ENCODE measurements at places on chromosomes 5 and 9.

DNA sequence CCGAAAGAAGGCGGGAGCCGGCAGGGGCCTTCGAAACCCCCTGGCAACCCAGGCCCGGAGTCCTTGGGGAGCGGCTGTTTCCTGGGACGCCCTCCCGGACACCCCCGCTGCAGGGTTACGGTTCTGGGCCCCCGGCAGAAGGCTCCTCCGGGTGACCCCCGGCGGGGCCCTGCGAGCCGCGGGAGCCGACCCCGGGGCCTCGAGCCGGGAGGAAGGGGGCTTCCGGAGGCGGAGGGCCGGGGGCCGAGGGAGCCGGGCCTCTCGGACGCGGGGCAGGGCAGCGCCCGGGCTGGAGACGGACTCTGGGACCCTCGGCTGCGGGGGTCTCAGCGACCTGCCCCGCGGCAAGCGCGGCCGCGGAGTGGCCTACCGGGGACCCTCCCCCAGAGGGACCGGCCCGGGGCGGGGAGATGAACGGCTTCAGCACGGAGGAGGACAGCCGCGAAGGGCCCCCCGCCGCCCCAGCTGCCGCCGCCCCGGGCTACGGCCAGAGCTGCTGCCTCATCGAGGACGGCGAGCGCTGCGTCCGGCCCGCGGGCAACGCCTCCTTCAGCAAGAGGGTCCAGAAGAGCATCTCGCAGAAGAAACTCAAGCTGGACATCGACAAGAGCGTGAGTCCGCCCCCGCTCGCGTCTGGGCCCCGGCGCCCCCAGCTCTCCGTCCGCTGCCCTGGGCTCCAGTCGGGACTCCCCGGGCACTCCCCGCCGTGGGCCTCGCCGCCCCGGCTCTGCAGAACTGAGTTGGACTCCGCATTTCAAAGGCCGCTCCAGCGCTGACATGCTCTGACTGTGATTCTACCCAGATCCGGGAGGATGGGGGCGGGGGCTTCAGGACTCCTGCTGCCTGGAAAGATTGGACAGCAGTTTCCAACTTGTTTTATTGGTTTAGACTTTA, 645 bp downstream of the SAP30L start:
- peak; percentile 68 for DNase-seq

DNA sequence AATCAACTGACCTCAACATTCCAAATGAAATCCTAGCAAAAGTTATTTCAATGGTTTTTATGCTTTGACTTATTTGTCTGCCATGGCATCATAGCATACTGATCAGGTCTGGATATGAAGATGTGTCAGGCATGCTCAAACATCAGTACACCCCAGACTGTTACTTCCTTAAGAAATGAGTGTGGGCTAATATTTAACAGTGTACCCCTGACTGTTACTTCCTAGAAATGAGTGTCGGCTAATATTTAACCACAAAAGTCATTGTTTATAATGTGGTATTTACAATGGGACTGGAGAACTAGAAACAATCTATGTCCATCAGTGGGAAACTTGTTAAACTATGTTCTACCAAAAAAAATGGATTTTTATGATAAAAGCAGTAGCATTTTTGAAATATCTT, 38.1 kb upstream of the HNRNPA0 start:
- no peak for DNase-seq

GRCh38 chr5:112625689-112626438, 111.8 kb upstream of the APC start:
- no peak for DNase-seq

- no peak for DNase-seq
Observed at GRCh38 chr9:136900556-136900955, 14.2 kb downstream of the TRAF2 start.

GRCh38 chr5:122173474-122174415, 44.4 kb downstream of the ZNF474 start:
- no peak for DNase-seq

DNA sequence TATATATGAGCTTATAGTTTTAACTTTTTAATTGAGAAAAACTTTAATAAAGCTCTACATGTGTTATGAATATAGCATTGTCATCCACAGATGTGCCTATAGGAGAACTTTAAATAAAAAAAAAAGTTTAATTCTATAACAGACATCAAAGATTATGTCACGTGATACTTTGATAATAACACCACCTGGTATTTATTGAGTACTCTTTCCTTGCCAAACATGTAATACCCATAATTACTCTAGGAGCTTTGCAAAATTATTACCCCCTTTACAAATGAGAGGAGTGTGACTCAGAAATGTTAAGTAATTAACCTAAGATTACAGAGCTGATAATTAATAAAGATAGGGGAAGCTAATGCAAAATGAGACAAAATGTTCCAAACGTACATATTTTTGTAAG, 43.0 kb downstream of the ITGA2 start:
- DNase-seq: no peak

GRCh38 chr5:150633429-150633828, 7.0 kb upstream of the SYNPO start:
- DNase-seq: no peak

DNA sequence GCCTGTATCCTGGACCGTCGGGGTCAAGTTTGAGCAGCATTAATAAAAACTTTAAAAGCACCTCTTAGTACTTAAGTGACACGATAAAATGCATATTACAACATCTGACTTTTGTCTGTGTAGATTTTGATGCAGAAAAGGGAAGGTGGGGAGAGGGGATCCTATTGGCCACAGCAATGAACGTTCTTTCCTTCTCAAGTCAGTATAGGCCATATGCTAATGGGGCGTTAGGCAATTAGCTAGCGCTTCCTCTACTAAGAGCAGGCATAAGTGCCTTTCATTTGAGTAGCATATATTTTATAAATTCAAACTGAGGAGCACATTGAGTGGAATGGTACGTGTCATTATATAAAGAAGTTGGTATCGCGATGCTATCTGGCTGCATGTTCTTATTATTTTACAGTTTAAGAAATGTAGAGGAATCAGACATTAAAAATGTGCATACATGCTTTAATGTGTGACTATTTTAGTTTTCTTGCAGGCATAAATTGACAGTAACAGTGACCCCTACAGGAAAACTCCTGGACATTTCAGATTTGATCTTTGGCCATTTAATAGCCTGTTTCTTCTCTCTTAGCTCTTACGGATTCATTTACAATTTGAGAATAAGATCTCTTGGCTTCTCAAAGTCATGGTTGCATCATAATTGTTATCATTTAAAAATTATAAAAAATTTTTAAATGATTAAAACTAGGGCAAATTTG, 1.1 kb upstream of the GNA14 start:
- DNase-seq: no peak

GRCh38 chr9:3646226-3646625, 120.4 kb upstream of the RFX3 start:
- no peak for DNase-seq

DNA sequence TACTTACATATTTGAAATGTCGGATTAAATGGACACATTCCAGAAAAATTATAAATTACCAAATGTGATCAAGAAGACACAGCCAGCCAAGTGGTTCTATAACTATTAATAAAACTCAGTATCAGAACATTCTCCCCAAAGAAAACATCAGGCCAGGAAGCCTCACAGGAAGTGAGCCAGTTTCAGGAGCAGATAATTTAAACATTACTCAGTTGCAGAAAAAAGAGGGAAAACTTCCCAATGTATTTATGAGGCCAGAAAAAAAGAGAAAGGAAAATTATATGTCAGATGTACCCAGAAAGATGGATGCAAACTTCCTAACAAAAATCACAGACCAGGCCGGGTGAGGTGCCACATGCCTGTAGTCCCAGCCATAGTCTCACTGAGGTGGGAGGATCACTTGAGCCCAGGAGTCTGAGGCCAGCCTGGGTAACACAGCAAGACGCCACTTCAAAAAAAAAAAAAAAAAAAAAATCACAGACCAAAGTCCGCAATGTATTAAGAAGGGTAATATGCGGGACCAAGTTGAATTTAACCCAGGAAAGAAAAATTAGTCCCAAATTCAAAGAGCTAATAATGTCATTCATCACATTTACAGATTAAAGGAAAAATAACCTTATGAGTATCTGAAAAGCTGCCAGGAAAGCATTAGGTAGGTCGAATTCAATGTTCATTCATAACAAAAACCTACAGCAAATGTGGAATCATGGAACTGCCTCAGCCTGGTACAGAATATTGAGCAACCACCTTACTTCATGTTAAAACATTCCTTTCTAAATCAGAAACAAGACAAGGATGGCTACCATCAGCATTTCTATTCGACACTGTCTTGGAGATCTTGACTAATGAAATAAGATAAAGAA, 37.2 kb upstream of the NRARP start:
- DNase-seq: no peak

GRCh38 chr9:131610231-131610761, 65.0 kb downstream of the PRRT1B start:
- no peak for DNase-seq

GRCh38 chr9:34446468-34446891, 11.9 kb downstream of the FAM219A start:
- DNase-seq: no peak

DNA sequence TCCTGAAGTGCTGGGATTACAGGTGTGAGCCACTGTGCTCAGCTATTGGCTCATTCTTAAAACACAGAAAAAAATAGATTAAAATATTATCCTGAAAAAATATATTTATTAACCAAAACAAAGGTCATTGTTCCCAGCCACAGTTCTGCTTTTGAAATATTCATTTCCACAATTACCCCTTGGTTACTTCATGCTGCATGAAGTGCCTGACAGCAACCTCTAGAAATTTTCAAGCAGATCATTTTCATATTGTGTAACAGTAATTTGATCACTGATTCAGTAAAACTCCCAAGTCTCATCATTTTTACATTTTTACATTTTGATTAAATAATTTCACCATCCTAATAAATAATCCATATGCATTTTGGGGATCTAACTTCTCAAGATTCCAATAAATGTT, 18.8 kb upstream of the GNAQ start:
- DNase-seq: no peak

DNA sequence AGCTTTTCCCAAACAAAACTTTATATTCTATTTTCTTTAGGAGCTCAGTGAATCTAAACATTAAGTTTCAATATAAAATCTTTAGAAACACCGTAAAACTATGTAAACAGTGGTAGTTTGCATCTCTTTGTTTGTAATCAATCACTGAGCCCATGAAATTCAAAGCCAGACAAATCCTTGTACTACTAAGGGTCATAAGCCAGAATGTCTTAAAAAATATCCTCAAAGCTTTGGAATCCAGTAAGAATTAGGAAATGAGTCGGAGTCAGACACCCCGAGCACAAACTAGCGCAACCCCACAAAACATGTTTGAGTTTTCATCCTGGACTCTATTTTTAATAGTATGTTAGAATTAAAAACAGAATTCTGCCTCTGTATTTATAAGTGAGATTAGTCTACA, 153.8 kb downstream of the HSPA4 start:
- no peak for DNase-seq

- no peak for DNase-seq
Observed at GRCh38 chr9:1210954-1211353, 160.8 kb downstream of the DMRT2 start.

DNA sequence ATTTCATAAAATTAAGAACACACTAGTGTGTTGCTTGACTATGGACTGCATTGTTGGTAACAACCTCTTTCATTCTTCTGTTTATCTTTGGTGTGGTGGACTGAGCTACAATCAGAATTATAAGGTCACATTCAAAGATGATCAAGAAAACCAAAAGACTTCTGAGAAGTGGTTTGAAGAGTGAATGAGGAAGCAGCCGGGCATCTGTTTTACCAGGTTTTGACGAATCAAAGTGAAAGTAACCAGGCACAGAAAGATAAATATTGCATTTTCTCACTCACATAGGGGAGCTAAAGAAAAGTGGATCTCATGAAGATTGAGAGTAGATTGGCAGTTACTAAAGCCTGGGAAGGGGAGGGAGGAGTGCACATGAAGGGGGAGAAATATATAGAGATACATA, 589.1 kb downstream of the ZNF608 start:
- DNase-seq: no peak

- no peak for DNase-seq
Observed at GRCh38 chr9:75669721-75670120, 220.8 kb upstream of the PCSK5 start.

DNA sequence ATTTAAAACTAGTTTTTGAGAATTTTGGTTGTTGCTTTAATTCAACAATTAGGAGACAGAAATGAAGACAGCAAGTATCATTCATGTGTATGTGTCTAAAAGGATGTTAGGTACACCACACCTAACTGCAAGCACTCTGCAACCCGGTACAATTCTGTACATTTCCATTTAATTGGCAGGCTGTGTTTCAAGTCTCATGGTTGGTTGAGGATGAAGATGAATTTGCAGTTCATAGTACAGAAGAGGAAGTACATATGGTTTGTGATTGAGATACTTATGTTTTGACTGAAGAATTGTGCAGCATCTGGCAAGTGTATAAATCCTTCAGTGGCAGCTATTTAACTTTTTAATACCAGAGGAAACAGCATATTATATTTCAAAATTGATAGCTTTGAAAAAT, 628.7 kb upstream of the ZNF608 start:
- DNase-seq: no peak

DNA sequence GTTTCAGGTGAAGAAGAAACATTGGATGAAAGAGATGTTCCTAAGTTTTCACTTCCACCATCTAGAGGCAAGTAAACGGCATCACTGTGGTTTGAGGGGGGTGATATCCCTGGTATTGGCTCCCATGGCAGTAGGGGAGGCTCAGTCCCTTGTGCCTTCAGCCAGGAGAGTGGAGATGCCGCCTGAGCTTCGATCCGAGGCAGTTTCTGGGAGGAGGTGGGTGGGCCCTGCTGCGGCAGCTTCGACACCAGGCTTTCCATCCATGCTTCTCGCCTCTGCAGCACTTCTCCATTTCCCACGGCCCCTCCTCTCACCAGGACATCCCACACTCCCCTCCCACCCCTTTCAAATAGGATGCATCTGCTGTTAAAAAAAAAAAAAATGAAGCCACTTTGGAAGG, 258.3 kb downstream of the GADD45G start:
- no peak for DNase-seq

DNA sequence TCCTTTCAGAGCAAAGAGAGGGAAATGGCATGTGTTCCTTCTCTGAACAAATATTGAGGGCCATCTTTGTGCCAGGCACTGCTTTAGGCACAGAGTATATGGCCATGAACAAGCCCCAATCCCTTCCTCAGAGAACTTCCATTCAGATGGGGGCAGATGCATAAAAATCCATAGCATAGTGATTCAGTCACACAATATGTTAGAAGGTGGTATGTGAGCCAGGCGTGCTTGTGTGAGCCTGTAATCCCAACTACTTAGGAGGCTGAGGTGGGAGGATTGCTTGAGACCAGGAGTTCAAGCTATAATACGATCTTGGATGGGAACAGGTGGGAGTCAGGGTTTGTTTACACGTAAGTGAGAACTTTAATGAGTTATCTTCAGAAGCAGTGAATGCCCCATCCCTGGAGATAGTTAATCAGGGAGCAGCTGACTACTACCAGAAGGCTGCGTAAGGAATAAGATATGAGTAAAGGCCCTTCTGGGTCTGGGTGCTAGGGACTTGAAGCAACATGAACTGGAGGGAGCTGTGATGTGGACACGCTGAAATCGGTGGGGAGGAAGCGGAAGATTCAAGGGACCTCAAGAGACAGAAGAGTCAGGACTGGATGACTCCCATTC, 27.1 kb downstream of the NANS start:
- DNase-seq: no peak

GRCh38 chr5:142211918-142212317, 103.3 kb downstream of the NDFIP1 start:
- no peak for DNase-seq

All from activated T-cell treated with anti-CD3 and anti-CD28 coated beads, Interleukin-2, amount 50 U/mL, for 48 hours (primary cell).